ENCODE measurements at places on chromosomes 2 and 18. TPM values are rescaled to one million over a fixed set of nuclear protein-coding genes. Genes with fewer than 3 reads are reported as not detected.

ZBTB7C gene
- total RNA-seq = 24.1 TPM

KCNIP3 gene
- 24.3 TPM for total RNA-seq

LCT gene
- total RNA-seq = not detected

DCC gene
- not detected for total RNA-seq

RAB6C gene
- 0.23 TPM for total RNA-seq

TRAF3IP1 gene
- 25.6 TPM for total RNA-seq

C2orf80 gene
- not detected for total RNA-seq

EVA1A gene
- 0.43 TPM for total RNA-seq

ST6GAL2 gene
- 28.3 TPM for total RNA-seq

Data from mucosa of gallbladder (tissue), 1 donor.